ENCODE measurements at places on chromosomes 5 and 9.

DNA sequence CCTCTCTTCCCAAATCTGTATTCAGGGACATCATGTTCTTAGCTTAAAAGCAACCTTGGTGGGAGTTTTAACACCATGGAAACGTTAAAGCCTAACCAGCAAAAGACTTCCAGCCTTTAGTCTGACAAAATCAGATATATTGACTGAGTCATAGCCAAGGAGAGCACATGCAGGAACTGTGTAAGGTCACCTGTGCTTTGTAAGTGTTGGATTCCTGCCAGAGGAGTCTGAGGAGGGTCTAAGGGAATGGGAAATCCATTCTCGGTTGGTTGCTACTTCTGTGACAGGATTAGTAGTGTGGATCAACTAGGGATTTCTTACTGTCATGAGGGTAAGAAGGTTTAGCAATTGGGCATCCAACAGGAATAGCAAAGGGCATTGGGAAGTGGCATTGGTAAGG lies 142.0 kb upstream of the CHD1 start:
- no peaks in the 10 kb centered on the region for H3K36me3 ChIP-seq
- no peaks in the 10 kb centered on the region for H3K27me3 ChIP-seq
- H3K4me1 ChIP-seq = peaks cover 3% of the 10 kb centered on the region
- H3K4me3 ChIP-seq = no peak overlapping the region

GRCh38 chr9:109967651-109968642 lies 187.9 kb downstream of the PALM2AKAP2 start:
- no peak for DNase-seq
- H3K4me3 ChIP-seq = no peak overlapping the region
- H3K27me3 ChIP-seq = no peaks in the 10 kb centered on the region
- peaks cover 58% of the 10 kb centered on the region for H3K4me1 ChIP-seq

DNA sequence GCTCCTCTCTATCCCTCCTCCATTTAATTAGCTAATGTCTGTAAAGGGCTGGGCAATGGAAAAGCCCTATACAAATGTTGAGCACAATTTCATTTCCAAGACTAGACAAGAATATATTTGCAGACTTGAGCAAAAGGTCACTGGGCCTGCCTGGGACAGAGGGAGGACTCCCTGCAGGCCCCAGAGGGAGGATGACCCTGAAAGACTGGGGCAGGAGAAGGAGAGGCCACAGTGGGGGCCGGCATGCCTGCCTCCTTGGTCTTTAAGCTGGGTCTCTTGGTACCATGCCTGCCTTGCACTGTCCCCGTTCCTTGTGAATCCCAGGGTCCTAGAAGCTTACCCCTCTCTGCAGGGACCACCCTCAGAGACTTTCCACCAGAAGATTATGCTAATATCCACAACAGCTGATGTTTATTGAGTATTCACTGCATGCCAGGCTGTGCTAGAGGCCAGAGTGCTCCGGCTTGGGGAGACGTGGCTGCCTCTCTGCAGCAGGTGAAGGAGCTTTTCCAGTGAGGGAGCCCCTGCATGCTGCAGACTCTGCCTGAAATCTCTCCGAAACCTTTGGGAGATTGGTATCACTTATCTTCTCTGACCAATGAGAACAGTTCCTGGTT lies 72.7 kb upstream of the HSPA9 start:
- H3K4me1 ChIP-seq = peaks cover 4% of the 10 kb centered on the region
- H3K27ac ChIP-seq = no peak overlapping the region
- peaks cover 81% of the 10 kb centered on the region for H3K27me3 ChIP-seq
- no peak for DNase-seq
- H3K4me3 ChIP-seq = no peak overlapping the region
- no peaks in the 10 kb centered on the region for H3K36me3 ChIP-seq

DNA sequence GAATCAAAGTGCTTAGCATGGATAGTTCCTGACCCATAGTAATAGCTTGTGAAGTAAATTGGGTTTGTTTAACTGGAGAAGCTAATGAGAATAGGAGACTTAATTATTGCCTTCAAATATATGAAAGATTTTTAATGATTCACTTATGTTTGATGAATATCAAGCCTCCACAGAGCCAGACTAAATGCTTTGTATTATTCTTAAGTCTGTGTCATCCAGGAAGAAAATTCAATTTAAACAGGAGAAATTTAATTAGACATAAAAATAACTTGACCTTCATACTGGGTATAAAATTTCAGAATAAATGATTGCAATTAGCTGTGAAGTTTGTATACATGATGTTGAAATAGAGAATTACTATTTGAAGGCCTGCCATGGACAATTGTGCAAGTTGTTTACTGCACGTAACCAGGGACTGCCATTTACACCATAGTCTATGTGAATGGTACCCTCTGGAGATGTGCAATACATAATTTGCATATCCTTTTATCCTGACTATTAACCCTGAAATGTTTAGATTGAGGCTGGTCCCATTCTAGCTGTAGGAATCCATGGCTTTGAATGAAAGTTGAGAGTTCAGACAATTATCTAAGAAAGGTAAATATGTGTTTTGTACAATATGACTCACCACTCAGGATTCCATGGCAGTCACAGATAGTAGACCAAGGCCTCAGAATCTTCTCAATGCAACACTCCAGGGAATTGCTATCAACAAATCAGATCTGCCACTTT lies 133.5 kb upstream of the IL12B start:
- peaks cover 18% of the 10 kb centered on the region for H3K4me1 ChIP-seq
- no peak overlapping the region for H3K4me3 ChIP-seq
- H3K27ac ChIP-seq = no peak overlapping the region
- H3K36me3 ChIP-seq = no peaks in the 10 kb centered on the region
- H3K27me3 ChIP-seq = peaks cover 5% of the 10 kb centered on the region
- DNase-seq = no peak

- H3K4me3 ChIP-seq = no peak overlapping the region
- H3K27ac ChIP-seq = no peak overlapping the region
- no peaks in the 10 kb centered on the region for H3K27me3 ChIP-seq
- H3K36me3 ChIP-seq = no peaks in the 10 kb centered on the region
These were observed 1076.5 kb upstream of the ARRDC3 start for GRCh38 chr5:92459654-92460053.

- H3K4me1 ChIP-seq = peaks cover 55% of the 10 kb centered on the region
- H3K4me3 ChIP-seq = peak overlapping the region; percentile 99
- H3K36me3 ChIP-seq = peaks cover 17% of the 10 kb centered on the region
- no peaks in the 10 kb centered on the region for H3K27me3 ChIP-seq
- peak overlapping the region; percentile 94 for H3K27ac ChIP-seq
These were observed 853 bp downstream of the DCP2 start for GRCh38 chr5:112977440-112977861.

GRCh38 chr9:113375057-113376023 lies 1.4 kb downstream of the HDHD3 start:
- DNase-seq = no peak
- H3K4me3 ChIP-seq = peak overlapping the region; percentile 78
- H3K27me3 ChIP-seq = peaks cover 5% of the 10 kb centered on the region
- no peaks in the 10 kb centered on the region for H3K36me3 ChIP-seq
- H3K4me1 ChIP-seq = peaks cover 13% of the 10 kb centered on the region

- H3K4me1 ChIP-seq = peaks cover 64% of the 10 kb centered on the region
- no peaks in the 10 kb centered on the region for H3K36me3 ChIP-seq
- no peak for DNase-seq
- no peaks in the 10 kb centered on the region for H3K27me3 ChIP-seq
- H3K4me3 ChIP-seq = no peak overlapping the region
- H3K27ac ChIP-seq = peak overlapping the region; percentile 24
These were observed 15.5 kb upstream of the GLRX start for GRCh38 chr5:95838001-95838520.
